ENCODE measurements at places on chromosomes 7 and 10.
A peak's percentile ranks its signal among the peaks of the same experiment; 100 is the strongest.

DNA sequence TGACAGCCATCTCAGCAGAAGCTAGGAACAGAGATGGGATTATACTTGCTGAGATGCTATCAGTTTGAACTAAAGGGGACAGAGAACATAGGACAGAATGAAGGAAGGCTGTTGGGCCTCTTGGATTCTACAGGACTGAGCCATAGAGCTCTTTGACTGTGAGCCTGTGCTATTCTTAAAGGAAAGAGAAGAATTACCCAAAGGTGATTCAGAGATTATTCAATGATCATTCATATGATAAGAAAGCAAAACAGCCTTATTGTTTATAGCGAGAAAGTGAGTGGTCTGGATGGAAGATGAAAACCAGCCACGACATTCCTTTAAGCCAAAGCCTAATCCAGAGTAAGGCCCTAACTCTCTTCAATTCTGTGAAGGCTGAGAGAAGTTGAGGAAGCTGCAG, 69.7 kb upstream of the NEUROD6 start:
- no peak for DNase-seq

- peak; percentile 1 for DNase-seq
Measured at GRCh38 chr7:99839287-99840021, 11.6 kb downstream of the CYP3A43 start.

GRCh38 chr10:118373786-118374185, 31.7 kb upstream of the FAM204A start:
- no peak for DNase-seq

DNA sequence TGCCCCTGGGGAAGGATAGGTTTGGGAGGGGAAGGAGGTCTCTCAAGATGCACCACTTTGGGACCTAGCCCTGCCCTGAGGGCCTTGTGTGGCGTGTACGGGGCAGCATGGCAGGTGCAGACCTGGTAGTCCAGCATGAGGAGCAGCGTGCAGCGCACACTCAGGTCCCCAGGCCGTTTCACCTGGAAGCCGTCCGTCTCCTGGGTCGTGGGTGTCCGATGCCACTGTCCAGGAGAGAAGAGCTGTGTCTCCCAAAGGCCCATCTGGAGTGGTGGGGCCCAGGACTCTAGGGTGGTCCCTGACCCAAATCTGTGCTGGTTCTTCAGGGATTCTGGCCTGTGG, 6.8 kb downstream of the SMARCD3 start:
- DNase-seq, result no peak

GRCh38 chr7:8773518-8773917, 340.1 kb downstream of the NXPH1 start:
- no peak for DNase-seq

DNA sequence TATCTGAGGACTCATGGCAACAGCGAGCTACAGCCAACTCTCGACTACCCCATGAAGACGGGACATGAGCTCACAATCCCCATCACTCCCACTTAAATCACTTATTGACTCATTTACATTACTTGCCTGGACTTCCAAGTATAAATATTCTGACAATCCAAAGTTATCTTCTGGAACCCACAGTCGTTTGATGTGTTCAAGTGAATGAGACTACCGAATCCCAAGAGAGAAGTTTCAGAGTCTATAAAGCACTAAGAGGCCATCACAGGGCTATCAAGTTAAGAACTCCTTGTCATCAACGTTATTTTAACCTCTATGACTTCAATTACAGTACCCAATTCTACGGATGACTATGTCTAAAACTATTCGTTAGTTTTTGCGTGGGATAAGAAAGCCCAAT, 11.5 kb upstream of the ANAPC16 start:
- DNase-seq, result no peak

- DNase-seq, result no peak
Measured at GRCh38 chr7:42671627-42672026, 240.2 kb downstream of the C7orf25 start.

GRCh38 chr7:49852619-49853462, 79.4 kb downstream of the VWC2 start:
- DNase-seq, result peak; percentile 30

- no peak for DNase-seq
Measured at GRCh38 chr10:120883071-120883470, 31.9 kb downstream of the WDR11 start.

GRCh38 chr7:53191191-53191695, 155.8 kb downstream of the POM121L12 start:
- no peak for DNase-seq

- no peak for DNase-seq
Measured at GRCh38 chr10:30096564-30096963, 37.2 kb upstream of the JCAD start.

DNA sequence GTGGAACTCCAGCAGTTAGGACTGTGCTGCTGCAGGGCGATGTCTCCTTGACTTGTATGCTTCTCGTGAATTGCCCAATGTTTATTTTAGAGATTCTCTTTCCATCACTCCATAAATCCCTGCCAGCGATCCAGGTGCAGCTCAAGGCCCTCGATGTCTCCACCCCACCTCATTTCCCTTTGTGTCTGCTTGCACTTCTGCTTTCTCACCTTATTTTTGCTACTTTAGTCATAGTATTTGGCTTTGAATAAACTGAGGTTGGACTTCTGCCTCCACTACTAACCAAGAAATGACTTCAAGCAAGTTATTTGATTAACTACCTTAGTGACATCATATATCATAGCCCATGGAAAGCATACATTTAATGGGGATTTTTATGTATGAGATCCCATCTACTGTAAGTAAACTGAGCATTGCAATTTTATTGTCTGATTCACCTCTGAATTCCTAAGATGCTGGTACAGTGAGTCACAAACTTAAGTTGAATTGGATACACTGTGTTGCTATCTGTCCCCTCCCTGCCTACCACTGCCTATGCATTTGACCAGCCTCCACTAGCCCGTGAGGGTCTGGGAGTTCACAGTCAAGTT, 255.8 kb downstream of the ABCA13 start:
- DNase-seq, result peak; percentile 24

DNA sequence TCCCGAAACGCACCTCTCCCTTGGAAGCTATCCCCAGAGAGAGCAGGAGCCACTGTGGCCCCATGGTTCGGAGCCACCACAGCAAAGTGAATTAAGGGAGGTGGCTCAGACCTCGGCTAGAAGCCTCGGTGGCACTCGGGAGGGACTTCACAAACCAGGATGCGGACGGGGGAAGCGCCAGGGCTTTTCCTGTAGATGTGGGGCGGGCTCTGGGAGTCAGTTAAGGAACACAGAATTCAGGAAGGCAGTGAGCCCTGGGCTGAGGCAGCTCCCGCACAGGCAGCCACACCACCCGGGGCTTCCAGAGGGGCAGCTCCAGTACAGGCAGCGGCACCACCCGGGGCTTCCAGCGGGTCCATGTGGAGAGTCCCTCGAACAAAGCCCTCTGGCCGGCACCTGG, 42.7 kb upstream of the DPYSL4 start:
- no peak for DNase-seq

GRCh38 chr10:47240173-47240572, 59.8 kb upstream of the GDF10 start:
- no peak for DNase-seq

GRCh38 chr10:52818019-52818418, 45.4 kb upstream of the MBL2 start:
- DNase-seq, result no peak

DNA sequence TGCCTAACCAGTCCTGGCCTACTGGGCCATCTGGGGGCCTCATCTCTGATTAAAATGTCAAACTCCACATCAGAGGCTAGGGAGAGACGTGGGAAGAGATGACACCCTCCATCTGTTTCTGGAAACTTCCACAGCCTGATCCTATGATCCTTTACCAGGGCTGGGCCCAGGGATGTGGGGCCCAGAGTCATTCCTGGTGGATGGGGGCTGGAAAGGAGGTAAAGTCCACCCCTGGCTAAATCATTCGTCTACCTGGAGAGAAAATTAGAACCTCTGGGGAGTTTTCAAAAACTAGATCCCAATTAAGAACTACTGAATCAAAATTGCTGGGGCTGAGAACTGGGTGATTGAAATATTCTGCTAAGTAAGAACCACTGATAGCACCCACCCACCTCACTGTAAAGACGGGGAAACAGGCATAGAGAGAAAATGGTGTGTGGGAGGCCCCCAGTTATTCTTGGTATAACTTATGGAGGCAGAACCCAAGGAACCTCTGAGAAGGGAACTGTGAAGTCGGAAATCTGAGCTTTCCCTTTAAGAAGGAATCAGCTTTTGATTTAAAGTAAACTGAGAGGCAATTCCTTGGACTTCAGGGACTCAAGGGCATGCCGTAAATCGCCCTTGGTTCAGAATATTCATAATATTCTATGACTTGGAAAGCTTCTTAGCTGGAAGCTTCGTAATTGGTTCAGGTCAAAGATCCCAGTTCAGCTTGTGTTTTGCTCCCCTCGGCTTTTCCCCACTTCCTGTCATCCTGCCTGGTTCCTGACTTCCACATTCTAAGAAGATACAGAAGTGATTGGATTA, 53.1 kb downstream of the PRKAG2 start:
- DNase-seq, result no peak

DNA sequence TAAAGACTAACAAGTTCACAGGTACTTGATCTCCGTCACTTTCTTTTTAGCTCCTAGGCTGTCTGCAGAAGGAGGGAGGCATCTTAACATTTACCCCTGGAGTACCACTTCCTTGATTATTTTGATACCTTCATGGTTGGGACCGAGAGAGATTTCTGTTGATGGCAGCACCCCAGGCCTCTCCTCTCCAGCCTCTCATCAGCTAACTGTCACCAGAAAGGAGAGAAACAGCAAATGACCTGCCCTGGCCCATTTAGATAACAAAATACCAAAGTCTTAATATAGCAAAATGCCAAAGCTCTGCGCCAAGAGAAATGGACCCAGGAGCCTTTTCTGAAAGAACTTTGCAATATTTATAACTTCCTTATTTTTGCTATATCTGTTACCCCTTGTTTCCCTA, 30.0 kb upstream of the KLHL7 start:
- no peak for DNase-seq
